ENCODE measurements at places on chromosomes 1 and 21.

GRCh38 chr1:203711251-203712007 is 53.6 kb upstream of the LAX1 start:
- no peak for DNase-seq

GRCh38 chr1:43427941-43428340 is 25.8 kb downstream of the HYI start:
- no peak for DNase-seq

- no peak for DNase-seq
Observed at GRCh38 chr1:92219028-92219427, 1.3 kb downstream of the C1orf146 start.

DNA sequence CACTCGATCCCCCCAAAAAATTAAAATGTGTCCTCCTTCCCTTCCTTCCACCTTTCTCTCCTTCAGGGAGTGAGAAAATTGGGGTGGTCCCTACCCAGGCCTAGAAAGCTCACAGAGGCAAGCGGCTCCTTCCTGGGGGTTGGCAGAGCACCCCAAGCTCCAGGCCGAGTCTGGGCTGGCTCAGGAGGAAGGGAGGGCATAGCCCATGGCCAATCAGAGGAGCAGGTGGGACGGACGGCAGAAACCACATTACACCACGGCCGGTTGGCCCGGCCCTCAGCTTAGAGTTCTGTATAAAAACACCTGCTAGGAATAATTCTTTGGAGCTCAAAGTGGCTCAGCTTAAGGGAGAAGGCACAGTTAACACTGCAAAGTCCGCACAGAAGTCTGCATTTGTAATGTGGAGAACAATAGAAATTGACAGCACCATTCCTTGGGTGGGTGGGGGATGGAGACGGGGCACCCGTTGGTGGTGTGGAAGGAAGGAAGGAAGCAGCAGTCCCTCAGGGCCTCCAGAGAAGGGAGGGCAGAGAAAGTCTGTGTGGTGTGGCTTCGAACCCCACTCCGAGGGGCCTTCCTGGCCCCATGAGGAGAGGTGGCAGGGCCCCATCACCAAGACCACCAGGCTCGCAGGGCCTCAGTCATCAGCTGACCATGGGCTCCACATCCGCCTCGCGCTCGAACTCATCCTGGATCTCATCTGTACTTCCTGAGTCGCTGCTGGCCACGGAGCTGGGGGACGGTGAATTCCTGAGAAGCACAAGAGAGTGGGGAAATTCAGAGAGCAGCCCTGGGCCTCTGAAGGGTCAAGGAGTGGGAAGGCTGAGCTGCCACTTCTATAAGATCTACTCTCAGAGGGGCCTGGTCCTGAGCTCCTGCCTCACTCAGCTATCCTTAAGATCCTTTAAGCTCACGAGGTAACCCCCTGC is 5.8 kb upstream of the ALDH4A1 start:
- DNase-seq = no peak

Measured in Daoy (cell line).